Smooth muscle cell of trachea (primary cell): ENCODE measurements at places on chromosomes 1 and 21. TPM values are rescaled to one million over a fixed set of nuclear protein-coding genes. Genes with fewer than 3 reads are reported as not detected.

Gene FAM163A
- not detected in 2 replicates for total RNA-seq

Gene TRIM46
- 6.0 and 7.1 TPM in 2 replicates for total RNA-seq

Gene CFHR2
- not detected in 2 replicates for total RNA-seq

Gene LCE1F
- total RNA-seq: not detected in 2 replicates

Gene MAP1LC3C
- total RNA-seq: 0.87 and 1.3 TPM in 2 replicates

Gene ENSA
- 50.9 and 161 TPM in 2 replicates for total RNA-seq

Gene CYP4Z1
- total RNA-seq: not detected in 2 replicates

Gene F5
- under 0.01 TPM in 1 of 2 replicates, not detected in the other for total RNA-seq

Gene ZYG11B
- total RNA-seq: 55.1 and 56.0 TPM in 2 replicates

Gene FAM131C
- total RNA-seq: 0.15 and 0.50 TPM in 2 replicates

Gene ZBTB48
- 14.8 and 19.4 TPM in 2 replicates for total RNA-seq

Gene XCL2
- total RNA-seq: not detected in 2 replicates

Gene VHLL
- total RNA-seq: not detected in 2 replicates

Gene SLC5A9
- total RNA-seq: not detected in 2 replicates

Gene ERRFI1
- total RNA-seq: 11.5 and 19.5 TPM in 2 replicates

Gene PYGO2
- 12.4 and 16.9 TPM in 2 replicates for total RNA-seq

Gene UBE2U
- total RNA-seq: not detected in 2 replicates
